T-cell (primary cell): ENCODE measurements at places on chromosomes 13 and 19.
A peak's percentile ranks its signal among the peaks of the same experiment; 100 is the strongest.

DNA sequence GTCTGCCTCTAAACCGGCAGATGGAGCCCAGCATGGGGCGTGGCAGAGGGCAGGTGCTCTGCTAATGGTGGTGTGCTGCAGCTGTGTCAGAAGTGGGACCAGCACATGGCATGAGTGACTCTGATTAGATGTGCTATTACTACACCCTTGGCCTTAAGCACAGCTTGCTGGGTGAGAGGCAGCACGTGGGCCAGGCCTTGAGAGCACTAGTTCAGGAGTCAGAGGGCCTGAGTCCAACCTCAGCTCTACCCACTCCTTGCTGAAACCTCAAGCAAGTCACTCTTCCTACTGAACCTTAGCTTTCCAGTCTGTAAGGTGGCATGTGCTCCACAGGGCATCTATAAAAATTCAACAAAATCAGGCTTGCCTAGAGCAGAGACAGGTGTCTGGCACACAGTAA is 22.7 kb downstream of the AKT2 start:
- no peak for DNase-seq

DNA sequence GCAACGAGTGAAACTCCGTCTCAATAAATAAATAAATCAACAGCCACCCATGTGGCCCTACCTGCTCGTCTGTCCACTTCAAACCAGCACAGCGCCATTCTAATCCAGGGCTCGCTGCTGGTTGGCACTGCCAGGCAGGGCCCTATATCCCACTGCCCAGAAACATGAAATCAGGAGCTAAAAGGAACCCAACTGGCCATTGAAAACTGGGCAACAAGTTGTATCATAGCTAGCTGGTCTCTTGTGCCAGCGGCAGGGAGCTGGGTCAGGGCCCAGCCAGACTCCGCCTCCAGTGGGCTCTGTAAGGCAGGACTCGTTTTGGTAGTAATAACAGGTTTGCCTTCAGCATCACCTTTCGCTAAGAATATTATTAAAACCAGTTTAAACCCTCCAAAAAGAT is 39.3 kb downstream of the GGACT start:
- DNase-seq: no peak

- no peak for DNase-seq
Observed at GRCh38 chr19:806815-807421, 9.7 kb downstream of the PTBP1 start.

- no peak for DNase-seq
Observed at GRCh38 chr19:37941782-37942515, 34.9 kb downstream of the SIPA1L3 start.

DNA sequence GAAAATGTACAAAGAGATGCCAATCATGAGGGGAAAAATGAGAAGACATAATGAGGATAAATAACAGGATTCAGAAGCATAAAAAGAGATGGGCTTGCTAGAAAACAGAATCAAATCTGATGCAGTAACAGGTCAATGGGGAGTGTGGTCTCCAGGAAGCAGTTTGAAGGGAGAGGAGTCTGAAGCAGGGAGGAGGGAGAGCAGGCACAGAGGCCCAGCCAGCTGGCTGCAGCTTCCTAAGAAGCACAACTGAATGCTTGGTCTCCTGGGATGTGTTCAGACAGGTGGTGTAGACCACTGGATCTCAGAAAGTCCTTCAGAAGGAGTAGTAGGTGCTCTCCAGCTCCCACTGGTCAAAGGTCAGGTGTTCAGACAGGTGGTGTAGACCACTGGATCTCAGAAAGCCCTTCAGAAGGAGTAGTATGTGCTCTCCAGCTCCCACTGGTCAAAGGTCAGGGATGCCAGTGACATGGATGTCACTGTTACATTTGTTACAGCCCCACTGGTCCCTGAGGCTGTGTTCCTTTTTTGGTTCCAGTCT is 68.3 kb upstream of the UBAC2 start:
- DNase-seq: no peak

DNA sequence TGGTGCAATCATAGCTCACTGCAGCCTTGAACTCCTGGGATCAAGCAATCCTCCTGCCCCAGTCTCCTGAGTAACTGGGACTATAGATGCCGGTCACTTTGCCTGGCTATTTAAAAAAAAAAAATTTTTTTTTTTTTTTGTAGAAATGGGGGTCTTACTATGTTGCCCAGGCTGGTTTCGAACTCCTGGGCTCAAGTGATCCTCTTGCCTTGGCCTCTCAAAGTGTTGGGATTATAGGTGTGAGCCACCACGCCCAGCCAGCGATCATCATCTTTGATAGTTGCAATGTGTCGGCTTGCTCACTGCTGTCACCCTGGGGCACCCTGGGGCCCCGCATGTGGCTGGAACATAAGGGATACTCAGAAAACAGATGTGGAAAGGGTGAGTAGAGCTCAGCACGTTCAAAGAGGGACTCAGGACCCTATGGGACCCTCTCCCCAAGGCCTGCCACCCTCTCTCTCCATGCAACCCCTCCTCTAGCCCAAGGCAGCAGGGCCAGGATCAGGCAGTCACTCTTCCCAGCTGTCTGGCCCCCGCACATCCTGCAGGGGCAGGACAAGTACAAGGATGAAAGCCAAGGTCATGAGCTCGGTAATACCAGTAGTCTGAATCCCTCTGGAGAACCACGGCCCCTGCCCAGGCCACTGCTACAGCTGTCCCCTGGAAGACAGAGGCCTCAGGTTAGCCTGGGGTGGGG is 6.5 kb upstream of the CCL25 start:
- DNase-seq: no peak

- DNase-seq: no peak
Observed at GRCh38 chr13:32282096-32282711, 33.0 kb downstream of the ZAR1L start.

- no peak for DNase-seq
Observed at GRCh38 chr19:29497686-29498436, 27.9 kb upstream of the VSTM2B start.

DNA sequence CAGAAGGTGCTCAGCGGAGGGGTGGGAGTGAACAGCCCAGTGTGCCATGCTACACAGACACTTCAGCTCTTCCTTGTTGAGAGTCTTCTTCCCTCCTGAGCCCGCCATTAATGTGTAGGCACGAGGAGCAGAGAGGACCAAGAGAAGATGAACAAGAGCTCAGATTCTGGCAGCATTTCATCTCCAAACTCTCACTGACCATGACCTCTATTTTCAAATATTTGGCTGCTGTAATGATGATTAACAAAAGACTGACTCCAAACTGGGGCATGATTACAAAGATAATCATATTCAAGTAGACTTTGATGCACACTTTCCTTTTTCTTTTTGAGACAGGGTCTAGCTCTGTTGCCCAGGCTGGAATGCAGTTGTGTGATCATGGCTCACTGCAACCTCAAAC is 236.5 kb downstream of the DCLK1 start:
- DNase-seq: no peak

- DNase-seq: peak; percentile 6
Observed at GRCh38 chr13:44876782-44877324, 112.4 kb downstream of the NUFIP1 start.

DNA sequence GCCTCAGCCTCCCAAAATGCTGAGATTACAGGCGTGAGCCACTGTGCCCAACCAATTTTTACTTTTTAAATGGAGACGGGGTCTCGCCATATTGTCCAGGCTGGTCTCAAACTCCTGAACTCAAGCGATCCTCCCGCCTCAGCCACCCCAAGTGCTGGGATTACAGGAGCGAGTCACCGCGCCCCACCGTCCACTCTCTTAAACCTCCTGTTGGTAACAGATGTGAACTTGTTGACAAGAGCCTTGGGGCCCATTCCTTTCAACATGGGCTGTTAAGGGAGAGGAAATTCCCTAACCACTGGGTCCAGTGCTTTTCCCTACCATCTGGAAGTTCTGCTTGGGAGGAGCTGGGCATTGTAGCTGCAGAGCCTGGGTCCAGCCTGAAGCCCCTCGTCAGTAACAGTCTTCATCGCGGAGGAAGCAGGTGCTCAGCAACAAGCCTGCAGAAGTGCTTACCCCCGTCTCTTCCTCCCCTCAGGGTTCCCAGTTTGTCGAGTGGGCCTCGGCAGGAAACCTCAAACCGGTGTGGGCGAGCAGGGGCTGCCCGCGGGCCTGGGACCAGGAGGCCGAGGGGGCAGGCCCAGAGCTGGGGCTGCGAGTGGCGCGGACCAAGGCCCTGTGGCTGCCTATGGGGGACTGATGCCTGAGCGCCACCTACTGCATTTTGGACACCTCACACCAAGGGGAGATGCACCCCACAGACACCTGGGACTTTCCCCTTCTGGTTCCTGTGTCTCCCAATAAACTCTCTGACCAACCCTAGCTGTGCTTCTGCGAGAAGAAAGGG is 4.0 kb upstream of the FLT3LG start:
- peak; percentile 77 for DNase-seq

GRCh38 chr13:40961214-40961613 is 57.9 kb downstream of the ELF1 start:
- no peak for DNase-seq

GRCh38 chr19:32098968-32099367 is 246.4 kb upstream of the ZNF507 start:
- no peak for DNase-seq

GRCh38 chr19:31496076-31496475 is 146.8 kb upstream of the TSHZ3 start:
- no peak for DNase-seq

DNA sequence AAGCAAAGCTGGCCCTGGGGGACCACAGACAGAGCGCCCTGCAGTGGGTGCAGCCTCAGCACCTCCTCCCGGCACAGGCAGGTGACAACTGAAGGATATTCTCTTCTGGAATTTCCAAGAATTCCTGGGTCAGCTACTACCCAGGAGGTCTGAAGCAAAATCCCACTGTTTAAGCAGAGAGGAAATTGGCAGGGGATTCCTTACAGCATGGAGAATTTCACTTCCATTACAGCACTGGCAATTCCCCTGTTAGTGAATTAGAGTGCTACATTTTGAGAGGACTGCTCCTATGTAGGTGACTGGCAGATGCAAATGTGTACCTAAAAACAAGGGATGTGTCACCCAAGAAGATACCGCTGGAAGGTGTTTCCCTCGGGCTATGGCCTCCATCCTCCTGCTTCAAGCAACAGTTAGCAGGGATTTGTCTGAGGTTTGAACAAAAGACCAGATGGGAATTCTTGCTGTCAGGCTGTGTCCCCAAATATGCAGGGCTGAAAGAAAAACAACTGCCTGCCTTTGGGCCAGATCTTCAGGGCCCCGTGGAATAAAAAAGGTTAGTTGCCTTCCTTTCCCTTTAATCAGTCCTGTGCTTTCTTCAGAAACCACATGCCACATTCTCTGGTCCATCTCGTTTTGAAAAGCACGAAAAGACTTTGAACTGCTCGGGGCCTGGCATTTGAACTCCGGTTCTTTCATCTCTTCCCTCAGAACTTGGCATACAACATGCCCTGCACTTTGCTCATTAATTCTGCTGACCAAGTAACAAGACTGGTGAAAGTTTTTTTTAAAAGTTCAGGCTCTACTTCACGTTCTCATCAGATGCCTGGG is 296.4 kb downstream of the DNAJC15 start:
- no peak for DNase-seq
